RWPE2 (cell line): ENCODE measurements at places on chromosomes 16 and 17.

DNA sequence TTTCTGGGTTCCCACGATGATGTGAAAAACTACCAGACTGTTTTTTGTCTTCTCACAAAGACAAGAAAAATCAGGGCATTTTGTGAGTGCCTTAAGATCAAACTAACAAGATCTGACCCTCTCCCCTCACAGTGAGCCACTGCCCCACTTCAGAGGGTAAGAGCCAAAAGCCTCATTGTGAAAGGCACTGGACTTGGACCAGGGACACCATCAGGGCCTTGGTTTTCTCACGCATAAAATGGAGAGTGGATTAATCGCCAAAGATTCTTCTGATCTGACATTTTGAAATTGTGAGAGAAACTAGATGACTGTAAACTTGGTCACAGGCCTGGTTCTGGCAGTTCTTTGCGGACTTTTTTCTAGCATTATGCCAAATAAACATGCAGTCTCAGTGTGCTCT lies 21.0 kb upstream of the ENDOV start:
- no peak for DNase-seq

DNA sequence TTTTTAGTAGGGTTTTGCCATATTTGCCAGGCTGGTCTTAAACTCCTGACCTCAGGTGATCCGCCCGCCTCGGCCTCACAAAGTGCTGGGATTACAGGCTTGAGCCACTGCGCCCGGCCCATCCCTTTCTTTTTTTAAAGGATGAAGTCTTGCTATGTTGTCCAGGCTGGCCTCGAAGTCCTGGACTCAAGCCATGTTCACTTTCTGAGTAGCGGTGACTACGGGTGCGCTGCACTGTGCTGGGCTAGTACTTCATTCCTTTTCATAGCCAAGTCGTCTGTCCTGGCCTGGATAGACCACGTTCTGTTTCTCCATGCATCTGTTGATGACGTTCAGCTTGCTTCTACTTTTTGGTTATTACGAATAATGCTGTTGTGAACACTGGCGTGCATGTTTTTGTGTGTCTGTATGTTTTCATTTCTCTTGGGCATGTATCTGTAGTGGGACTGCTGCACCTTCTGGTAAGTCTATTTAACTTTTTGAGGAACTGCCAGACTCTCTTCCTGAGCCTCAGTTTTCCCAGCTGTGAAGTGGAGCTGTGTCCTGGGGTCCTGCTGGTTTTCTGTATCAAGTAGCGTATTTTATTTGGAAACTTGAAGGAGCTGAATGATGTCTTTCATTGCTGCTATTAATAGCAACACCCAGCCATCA lies 40.0 kb upstream of the GSE1 start:
- DNase-seq, result no peak

- no peak for DNase-seq
Measured at GRCh38 chr16:57606147-57606846, 22.1 kb upstream of the ADGRG1 start.

DNA sequence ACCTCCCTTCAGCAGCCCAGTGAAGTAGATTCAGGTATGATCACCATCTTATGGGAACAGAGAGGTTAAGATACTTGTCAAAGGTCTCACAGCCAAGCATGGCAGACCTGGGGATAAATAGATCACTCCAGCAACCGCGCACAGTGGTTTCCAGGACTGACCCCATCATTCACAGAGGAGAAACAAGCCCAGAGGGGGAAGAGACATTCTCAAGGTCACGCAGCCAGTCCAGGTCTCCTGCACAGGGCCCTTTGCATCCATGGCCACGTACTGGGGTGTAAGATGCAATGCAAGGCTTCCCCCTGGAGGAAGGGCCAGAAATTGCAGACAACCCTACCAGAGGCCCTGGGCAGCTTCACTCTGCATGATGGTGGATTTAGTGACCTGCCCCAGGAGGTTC lies 19.9 kb downstream of the TLE7 start:
- no peak for DNase-seq

DNA sequence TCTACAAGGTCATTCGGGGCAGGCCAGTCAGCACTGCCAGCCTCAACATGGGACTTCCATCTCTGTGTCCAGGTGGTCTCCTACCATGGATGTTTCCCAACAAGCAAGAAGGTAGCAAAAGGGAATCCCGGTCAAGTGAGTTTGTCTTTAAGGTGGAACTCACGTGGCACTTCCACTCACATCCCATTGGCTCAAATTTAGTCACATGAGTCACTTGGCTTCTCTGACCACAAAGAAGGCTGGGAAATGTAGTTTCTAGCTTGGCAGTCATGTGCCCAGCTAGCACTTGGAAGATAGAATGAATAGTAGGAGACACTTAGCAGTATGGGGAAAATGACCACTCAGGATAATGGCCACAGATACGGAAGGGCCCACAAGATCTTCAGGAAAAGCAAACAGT lies 106.6 kb downstream of the AIPL1 start:
- no peak for DNase-seq

GRCh38 chr17:49995055-49995738 lies at the start of gene DLX3:
TSS of gene DLX3 (minus strand) at chr17:49995224. CDS start at chr17:49994998, 226 bp downstream.
- DNase-seq, result peak; percentile 89

DNA sequence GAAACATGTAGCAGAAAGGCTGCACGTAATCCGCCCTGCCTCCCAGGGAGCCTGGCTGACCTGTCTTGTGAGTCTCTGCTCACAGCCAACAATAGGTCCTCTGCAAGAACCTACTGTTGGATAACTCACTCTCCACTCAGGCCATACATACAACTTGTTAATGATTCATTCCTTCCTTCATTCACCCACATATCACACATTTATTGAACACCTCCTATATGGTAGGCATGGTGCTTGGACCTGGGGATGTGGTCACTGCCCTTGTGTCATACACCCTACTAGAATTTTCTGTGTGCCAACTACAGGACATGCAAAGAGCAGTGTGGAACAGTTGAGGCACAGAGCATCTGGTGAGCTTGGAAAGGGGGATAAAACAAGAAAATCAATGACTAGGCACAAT lies 28.1 kb upstream of the HNF1B start:
- DNase-seq, result no peak

DNA sequence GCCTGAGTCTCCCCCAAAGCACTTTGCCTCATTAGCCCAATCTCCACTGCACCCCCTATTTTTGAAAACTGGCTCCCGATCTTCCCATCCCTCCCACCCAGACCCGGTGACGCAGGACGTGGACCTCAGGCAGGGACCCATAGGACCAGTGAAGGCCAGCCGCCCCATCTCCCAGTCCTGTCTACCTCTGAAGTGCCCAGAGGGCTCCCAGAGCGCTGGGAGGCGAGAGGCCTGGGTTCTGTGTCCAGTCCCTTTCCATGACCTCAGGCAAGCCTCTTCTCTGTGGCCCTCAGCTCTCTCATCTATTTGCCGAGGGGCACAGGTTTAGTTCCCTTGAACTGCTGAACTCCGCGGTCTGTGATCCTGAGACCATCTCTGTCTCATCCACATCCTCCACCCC lies 714 bp downstream of the TNS4 start:
- no peak for DNase-seq

DNA sequence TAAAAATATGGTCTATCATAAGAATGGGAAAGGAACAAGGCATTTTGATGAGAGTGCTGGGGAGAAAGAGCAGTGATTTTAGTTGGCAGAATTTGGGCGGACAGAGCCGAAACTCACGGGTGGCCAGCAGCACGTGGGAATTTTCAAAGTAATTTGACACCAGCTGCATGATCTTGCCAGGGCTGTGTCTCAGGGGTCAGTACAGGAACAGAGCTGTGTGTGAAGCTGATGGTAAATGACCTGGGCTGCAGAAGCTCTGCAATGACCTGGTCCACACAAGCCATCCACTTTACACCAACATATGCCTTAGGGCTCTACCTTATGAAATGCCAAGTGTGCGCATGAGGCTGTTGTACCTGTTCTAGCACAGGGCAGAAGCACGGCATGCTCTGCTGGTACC lies 112.0 kb downstream of the ZFHX3 start:
- no peak for DNase-seq

DNA sequence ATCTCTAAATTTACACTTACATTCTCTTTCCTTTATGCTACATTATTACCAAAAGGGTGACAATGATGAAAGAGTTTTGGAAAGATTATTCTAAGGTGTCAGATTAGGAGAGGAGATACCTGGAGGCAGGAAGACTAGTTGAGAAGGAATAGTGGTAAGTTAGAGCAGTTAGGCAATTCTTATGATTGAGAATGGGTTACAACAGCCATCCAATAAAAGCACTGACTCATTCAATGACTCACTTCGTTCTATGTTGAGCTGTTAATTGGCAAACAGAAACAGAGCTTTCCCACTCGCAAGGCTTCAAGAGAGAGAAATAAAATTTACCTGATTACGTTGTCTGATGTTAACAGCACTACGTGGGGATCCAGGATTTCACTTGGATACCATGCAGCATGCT lies 5.8 kb downstream of the NUP88 start:
- no peak for DNase-seq

DNA sequence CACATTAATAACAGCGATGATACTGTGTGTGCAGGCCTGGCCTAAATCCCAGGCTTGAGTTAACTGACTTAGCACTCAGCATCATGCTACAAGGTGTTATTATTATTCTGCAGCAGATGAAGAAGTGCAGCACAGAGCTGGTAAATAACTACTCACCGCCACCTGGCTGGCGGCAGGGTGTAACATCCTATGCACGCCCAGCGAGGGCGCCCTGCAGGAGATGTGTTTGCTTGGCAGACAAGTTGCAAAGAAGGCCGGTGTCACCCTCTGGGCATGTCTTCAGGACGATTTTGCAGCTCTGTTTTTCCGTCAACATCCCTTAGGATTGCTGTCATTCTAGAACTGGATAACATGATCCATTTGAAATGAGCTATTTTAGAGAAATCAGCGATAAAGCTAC lies 30.1 kb downstream of the DNAH9 start:
- no peak for DNase-seq

DNA sequence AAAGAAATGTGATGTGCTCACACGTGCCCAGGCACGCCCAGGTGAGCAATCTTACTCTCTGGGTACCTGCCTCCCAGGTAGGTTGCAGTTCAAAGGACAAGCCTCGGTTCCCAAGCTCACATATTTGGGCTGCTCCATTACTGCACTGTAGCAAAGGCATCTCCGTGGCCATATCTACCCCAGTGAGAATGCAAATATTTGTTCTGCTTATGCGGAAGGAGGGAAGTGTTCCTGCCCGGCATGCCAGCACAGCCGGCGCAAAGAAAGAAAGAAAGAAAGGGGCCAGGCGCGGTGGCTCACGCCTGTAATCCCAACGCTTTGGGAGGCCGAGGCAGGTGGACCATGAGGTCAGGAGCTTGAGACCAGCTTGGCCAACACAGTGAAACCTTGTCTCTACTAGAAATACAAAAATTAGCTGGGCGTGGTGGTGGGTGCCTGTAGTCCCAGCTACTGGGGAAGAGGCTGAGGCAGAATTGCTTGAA lies 30.7 kb downstream of the SLC43A2 start:
- DNase-seq, result no peak

- DNase-seq, result no peak
Measured at GRCh38 chr17:50582741-50583140, 22.2 kb downstream of the CACNA1G start.

- peak; percentile 70 for DNase-seq
Measured at GRCh38 chr17:82058855-82059249, 6.8 kb downstream of the DUS1L start.

DNA sequence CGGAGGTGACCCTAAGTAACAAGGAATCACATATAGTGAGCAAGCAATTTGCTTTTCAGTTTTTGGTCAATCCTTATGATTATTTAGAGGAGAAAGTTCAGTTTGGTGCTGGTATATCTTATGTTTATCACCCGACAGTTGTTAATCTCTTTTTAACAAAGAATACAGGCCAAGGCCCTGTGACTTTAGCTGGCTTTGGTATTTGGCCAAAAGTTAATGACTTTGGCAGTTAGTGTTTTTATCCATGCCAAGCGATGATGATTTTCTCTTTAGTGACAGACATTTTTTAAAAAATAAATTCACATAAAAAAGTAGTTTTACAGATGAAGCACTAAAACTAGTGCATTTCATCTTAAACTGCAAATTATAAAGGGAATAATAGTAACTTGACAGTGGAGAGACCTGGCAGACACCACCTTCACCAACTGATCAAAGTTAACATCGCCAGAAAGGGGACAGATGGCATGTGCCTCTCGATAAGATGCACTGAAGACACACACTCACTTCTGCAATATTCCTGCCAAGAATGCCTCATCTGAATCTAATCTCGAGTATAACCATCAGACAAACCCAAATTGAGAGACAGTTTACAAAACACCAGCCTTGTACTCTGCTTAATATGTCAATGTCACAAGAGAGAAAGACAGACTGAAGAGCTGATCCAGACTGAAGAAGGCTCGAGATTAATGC lies 6.9 kb downstream of the DEXI start:
- DNase-seq, result no peak

DNA sequence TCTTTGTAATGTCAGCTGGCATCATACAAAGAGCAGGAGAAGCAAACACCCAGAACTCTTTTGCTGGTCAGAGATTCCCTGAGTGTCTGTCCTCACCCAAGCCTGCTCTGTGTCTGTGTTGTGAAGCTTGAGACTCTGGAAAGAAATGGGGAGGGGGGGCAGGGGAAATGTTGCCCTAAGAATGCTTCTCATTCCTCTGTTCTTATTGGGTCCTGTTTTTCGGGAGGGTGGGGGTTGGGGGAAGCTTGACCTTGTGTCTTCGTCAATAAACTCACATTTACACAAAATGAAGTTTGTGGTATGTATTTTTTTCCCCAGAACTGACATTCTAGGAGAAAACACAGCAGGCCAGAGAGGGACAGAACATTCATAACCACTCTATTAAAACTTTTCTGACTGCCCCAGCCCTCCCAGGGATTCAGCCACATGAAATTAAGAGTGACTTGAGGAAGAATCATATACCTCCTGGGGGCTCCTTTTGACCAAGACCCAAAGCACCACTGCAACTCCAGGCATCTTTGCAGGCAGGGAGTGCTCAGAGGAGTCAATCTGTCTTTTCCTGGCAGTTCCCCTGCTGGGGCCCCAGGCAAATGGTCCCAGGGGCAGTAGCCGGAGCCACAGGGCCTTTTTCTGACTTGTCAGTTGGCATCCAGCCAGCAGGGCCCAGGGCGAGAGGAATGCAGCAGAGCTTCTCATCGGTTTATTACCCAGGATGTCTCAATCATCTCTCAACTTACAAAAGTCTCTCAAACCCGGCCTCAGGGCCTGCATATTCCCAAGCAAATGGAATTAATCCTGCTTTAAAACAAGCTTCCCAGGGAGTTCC lies 5.1 kb upstream of the RASL10B start:
- DNase-seq, result no peak

GRCh38 chr17:48593840-48594537 lies 410 bp upstream of the HOXB5 start:
- no peak for DNase-seq

GRCh38 chr17:74001145-74001544 lies 202.3 kb upstream of the RPL38 start:
- DNase-seq, result no peak

DNA sequence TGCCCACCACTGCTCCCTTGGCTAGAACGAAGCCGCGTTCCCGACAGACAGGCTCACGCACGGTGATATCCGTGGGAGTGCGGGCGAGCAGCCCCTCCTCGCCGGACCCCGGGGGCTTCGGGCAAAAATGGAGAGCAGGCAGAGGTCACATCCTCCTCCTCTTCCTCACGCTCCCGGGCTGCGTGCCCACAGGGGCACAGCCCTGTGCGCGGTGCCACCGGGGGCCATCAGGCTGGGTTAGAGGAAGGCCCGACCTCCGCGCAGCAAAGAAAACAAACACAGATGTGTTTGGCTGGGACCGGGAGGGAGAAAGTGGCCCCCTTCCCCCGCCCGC lies 519 bp upstream of the NTN1 start:
- DNase-seq, result no peak
